ENCODE measurements at places on chromosomes 13 and 19.

- DNase-seq, result no peak
Observed at GRCh38 chr19:54178581-54179261, 5.8 kb upstream of the TMC4 start.

- DNase-seq, result no peak
Observed at GRCh38 chr13:113034451-113035212, 65.6 kb downstream of the MCF2L start.

DNA sequence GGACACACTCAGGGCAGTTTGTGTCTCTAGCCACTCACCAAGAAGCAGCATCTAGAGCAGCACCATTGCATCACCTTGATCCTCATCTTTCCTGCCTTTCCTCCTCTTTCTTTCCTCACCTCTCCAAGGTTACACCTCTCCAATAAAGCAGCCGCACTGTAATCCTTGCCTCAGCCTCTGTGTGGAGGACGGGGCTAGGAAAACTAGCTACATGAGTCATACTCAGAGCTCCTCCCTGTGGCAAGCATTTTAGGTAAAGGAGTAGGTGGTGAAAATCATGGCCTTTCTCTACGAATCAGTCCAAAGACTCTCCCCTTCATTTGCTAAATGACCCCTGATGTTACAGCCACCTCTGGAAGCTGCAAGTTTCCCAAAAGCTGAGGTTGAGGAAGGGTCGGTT is 108.9 kb downstream of the DNAJC15 start:
- no peak for DNase-seq

DNA sequence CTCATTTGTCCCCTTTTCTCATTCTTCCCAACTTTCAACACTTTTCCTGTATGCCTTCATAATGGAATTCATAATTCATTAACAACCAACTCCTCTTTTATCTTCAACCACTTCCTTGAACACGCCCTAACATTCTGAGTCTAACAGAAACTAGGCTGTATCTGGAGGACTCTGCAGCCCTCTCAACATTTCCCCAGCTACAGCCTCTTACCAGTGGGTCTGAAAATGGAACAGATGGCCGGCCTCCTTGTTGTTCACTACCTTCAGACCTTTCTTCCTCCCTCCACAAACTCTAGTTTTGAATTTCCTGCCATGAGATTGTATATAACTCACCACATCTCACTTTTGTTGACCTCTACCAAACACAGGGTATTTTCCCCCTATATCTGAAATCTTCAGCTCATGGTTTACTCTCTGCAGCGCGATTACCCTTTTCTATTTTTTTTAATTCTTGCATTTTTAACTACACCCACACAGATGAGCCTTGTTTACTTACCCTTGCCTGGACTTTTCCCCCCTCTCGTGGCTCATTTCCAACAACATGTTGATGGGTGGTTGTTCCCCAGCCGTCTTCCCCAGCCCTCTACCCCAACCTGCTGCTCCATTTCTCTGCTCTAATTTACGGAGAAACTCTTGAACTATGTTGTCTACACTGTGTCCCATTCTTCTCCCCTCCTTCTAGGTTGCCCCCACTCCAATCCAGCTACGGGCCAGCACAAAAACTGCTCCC is 846 bp downstream of the ZNF790 start:
- DNase-seq, result no peak

GRCh38 chr13:76397413-76397812 is 488.8 kb downstream of the KCTD12 start:
- no peak for DNase-seq

GRCh38 chr19:54179921-54180461 is 7.0 kb upstream of the TMC4 start:
- DNase-seq, result no peak

DNA sequence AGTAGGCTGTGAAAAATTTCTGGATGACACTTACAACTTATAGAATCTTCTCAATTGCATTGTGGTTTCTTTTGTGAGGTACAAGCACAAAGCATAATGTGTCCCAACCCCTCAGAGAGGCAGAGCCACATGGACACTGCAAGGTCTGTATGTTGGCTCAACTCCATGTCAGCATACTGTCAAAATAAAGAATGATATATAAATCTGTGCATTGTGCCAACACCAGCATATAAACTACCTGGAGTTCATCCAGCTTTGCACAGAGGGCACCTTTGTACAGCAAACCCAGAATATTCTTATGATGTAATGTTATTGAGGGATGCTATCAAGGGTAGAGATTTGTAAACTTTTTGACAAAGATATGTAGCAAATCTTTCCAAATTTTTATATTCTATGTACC is 1065.8 kb upstream of the MIR17HG start:
- no peak for DNase-seq

GRCh38 chr13:44104197-44104490 is 224.4 kb downstream of the LACC1 start:
- no peak for DNase-seq

GRCh38 chr19:49642492-49643035 is 555 bp downstream of the SCAF1 start:
- no peak for DNase-seq
